Renal cortex interstitium (tissue), 15 donors: ENCODE measurements at places on chromosomes 12 and 14. TPM values are rescaled to one million over a fixed set of nuclear protein-coding genes. Genes with fewer than 3 reads are reported as not detected.

DNA sequence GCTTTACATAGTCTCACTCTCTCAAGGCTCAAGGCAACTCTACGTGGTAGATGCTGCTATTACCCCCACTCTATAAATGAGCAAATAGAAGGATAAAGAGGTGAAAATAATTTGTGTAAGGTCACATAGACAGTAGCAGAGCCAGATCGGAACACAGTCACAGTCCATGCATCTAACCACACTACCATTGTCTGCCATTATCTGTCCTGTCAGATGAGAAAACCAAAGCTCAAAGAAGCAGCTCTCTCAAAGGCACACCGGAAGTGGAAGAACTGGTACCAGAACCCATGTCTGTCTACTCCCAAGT, 134.4 kb upstream of the NUDT4 start:
- no peak for DNase-seq

Gene KLRC4
- not detected for polyA plus RNA-seq

- DNase-seq: peak; percentile 37
Observed at GRCh38 chr12:68245180-68246021, 8.0 kb downstream of the IL22 start.

Gene AQP6
- 16.1 TPM for polyA plus RNA-seq

Gene OVCH1
- polyA plus RNA-seq: 0.67 TPM

- DNase-seq: no peak
Observed at GRCh38 chr12:101838628-101839323, 8.0 kb upstream of the GNPTAB start.

- no peak for DNase-seq
Observed at GRCh38 chr12:29301114-29301513, 79.9 kb downstream of the ERGIC2 start.

DNA sequence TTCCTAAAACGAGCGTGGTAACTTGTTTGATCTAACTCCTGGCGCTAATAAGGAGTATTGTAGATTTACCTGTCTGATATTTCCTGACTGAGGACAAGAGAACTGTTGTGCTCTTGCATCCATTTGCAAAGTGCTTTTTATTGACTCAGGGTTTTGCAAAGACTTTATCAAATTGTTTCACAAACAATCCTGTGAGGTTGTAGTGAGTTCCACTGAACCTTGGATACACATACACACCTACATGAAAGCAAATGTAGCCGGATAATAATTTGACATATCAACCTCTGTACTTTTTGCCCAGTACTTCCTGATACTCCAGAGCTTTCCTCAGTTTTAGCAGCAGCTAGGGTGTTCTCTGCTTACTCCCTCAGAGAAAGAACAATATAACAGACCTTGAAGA, 6.7 kb upstream of the PTGER2 start:
- DNase-seq: no peak

Gene KRT71
- not detected for polyA plus RNA-seq

Gene ARHGDIB
- 51.0 TPM for polyA plus RNA-seq
